ENCODE measurements at places on chromosomes 7 and 10.
A peak's percentile ranks its signal among the peaks of the same experiment; 100 is the strongest.

DNA sequence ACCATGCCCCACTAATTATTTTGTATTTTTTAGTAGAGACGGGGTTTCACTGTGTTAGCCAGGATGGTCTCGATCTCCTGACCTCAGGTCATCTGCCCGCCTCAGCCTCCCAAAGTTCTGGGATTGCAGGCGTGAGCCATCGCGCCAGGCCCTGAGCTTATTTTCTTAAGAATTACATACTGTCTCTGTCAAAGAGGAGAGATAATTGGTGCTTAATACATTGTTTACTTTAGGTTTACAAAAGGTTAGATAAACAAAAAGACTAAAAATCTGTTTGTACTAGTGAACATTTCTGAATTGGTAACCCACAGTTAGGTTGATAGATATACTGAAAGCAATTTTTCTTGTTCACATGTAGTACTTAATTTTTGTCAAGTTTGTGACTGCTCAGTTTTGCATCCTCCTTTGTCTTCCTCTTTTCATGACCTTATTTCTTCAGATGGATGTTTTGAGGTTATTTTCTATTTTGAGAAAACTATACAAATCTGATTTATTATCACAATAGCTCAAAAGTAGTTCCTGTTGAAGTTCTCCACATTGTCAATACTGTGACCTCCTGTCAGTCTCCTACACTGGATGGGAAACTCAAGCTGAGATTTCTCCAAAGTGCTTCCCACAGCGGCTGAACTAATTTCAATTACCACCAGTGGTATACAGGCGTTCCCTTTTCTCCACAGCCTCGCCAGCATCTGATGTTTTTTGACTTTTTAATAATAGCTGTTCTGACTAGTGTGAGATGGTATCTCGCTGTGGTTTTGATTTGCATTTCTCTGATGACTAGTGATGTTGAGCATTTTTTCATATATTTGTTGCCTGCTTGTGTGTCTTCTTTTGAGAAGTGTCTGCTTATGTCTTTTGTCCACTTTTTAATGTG, 22.5 kb downstream of the HHEX start:
- no peak for DNase-seq

DNA sequence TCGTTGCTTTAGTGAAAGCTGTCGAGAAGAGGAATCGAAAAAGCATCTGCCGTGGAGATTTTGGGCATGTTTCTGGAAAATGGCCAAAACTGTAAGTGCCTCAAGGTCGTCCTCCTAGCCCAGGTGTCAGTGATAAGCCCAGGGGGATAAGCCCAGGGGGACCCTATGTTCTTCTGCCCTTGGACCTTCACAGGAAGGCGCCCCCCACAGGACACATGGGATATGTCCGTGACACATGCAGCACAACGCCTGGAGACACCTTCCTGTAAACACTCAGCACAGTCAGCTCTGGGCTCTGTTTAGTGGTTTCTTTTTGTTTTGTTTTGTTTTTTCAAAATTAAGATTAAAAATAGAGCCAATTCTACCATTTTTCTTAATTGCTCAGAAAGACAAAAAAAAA, 272.7 kb downstream of the KLF6 start:
- DNase-seq = no peak

GRCh38 chr7:84264396-84264795, 69.8 kb upstream of the SEMA3A start:
- no peak for DNase-seq

DNA sequence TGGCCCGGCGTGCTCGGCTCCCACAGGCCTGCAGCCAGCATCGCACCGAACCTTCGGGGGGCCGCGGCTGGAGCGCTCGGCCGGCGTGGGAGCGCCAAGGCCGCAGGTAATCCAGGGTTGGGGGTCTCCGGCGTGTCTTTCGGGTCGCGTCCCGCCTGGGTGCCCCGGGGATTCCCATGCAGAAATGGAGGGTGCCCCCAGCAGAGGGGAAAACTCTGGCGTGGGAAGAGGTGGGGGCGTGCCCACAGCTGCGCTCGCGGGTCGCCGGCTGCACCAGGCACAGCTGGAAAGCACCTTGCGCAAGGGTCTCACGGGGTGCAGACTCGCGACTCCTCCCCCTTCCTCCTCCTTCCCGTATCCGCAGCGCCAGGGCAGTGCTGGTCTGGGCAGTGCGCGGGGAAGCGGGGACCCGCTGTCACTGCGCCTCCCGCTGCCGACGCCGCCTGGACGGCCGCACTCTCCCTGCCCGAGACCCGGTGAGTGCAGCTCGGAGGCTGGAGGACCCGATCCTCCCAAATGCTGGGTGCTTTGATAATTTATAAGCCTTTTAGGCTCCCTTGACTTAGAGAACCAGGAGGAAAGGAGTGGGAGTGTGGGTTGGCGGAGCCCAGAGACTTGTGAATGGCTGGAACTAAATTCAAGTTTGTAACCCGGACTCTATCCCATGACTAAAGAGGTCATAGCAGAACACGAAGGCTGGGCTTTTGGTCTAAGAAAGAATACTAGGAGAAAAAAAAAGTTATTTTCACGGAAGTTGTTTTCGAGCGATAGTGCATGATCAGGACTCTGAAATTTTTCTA, 489 bp downstream of the MAP3K8 start:
- DNase-seq = peak; percentile 75

- no peak for DNase-seq
Observed at GRCh38 chr10:43393606-43394360, 15.2 kb downstream of the HNRNPF start.

DNA sequence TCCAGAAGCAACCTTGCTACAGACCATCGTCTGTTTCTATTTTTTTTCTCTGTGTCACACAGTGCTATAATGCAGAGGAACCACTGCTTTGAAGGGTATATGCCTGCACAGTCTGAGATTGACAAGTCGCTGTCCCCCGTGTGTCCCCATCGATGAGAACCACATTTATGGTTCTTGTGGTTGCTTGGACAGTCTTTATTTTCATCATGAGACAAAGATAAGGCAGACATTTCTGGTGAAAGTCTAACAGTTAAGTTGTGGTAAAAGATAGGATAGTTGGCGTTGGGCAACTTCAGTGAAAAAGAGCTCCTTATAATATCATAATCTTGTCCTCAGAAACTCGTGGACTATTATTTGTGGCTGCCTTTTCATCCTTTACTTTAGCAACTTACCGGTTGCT, 6.3 kb upstream of the AKR1E2 start:
- DNase-seq = no peak

DNA sequence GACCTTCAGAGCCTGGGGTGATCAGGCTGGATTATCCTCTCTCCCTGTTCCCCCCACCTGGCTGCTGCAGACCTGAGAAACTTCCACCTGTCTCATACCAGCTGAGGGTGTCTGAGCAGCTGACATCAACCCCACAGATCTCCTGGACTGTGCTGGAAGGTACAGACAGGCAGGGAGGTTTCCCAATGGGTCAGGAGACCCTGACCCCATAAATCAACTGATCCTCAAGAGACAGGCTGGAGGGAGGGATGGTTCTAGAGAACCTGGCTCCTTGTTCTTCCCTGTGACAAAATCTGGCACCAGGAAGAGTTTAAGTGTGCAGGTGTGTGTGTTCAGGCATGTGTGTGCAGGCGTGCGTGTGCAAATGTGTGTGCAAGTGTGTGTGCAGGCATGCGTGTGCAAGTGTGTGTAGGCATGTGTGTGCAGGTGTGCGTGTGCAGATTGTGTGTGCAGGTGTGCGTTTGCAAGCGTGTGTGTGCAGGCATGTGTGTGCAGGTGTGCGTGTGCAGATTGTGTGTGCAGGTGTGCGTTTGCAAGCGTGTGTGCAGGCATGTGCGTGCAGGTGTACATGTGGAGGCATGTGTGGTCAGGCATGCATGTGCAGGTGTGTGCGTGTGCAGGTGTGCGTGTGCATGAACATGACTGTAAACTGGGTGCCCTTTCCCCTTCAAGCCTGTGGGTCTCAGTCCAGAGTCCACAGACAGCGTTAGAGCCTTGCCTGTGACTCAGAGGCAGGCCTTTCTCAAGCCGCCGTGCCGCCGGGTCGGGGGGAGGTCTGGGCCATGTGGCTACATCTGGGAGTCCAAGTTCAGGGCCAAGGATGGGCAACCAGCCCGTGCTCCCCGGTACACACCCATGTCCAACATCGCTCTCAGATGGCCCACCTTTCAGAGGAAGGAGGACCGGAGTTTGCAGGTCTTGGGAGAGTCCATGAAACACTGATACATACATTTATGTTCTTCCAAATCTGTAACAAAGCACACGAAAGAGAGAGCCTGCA, 50.1 kb upstream of the ELN start:
- no peak for DNase-seq

- no peak for DNase-seq
Observed at GRCh38 chr7:77950548-77950947, 152.0 kb downstream of the PHTF2 start.

DNA sequence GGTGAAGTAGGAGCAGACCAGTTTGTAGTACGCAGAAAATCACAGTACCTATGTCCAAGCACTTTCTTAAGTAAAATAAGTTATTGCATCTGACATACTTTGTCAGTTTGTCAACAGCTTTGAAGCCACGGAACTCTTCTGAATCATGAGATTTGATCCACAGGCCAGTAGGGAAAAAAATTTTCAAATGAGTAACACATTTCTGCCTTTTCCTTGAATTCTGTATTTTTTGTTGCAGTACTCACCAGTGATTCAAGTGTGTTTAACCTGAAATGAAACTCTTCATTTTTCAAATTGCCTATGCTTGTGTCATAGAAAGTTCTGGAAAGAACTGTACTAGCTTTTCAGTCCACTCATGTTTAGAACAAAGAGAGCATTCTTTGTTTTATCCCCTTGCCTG, 337.7 kb downstream of the GATA3 start:
- no peak for DNase-seq

GRCh38 chr7:98210513-98211220, 572 bp upstream of the BHLHA15 start:
- DNase-seq = no peak

DNA sequence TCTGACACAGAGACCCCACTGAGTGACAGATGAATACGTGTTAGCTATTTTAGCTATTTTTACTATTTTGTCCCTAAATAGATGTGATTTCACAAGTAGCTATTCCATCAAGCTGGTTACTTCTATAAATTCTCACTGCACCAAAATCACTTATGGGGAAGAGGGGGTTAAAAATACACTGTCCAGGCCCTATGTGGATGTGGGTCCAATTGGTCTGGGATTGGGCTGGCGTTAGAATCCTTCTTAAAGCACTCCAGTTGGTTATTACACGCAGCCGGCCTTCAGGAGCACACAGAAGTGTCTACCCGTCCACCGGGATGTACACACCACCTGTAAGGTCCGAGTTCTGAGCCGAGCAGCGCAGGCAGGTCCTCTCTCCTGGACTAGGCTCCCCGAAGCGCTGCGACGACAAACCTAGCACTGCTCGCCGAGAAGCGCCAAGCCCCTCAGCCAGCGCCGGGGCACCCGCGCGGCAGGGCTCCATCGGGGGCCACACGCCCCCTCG, 222.3 kb upstream of the MKLN1 start:
- DNase-seq = no peak

- no peak for DNase-seq
Observed at GRCh38 chr10:64079341-64079740, 558.1 kb downstream of the REEP3 start.

DNA sequence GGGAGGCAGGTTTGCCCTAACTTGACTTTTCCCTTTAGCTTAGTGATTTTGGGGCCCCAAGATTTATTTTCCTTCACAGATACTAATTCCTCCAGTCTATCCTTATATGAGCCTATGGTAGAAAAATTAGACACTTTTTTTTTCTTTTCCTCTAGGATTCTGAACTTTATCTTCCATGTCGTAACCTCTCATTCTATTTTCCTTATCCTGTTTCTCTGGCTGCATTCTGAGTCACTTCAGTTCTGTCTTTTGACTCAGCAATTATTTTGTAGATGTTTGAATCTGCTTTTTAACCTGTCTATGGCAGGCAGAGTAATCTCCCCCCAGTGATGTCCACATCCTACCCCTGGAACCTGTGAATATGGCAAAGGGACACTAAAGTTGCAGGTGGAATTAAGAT, 7.1 kb upstream of the NOD1 start:
- DNase-seq = no peak

GRCh38 chr7:120869700-120870099, 11.8 kb upstream of the TSPAN12 start:
- DNase-seq = no peak

- DNase-seq = no peak
Observed at GRCh38 chr7:128694738-128695137, 22.6 kb downstream of the GARIN1A start.

GRCh38 chr10:60423920-60424319, 34.2 kb upstream of the ANK3 start:
- no peak for DNase-seq

- no peak for DNase-seq
Observed at GRCh38 chr10:132891368-132891767, 51.0 kb downstream of the CFAP46 start.

DNA sequence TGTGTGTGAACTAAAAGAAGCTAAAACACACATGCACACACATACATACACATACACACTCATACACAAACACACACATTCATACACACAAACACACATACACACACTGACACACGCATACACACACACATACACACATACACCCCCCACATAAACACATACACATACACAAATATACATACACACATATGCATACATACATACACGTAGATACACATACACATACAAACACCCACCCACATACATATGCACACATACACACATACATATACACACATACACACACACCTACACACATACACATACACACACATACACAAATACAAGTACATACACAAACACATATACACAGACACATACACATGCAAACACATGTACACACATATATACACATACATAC, 28.0 kb downstream of the SLC18A2 start:
- DNase-seq = no peak

DNA sequence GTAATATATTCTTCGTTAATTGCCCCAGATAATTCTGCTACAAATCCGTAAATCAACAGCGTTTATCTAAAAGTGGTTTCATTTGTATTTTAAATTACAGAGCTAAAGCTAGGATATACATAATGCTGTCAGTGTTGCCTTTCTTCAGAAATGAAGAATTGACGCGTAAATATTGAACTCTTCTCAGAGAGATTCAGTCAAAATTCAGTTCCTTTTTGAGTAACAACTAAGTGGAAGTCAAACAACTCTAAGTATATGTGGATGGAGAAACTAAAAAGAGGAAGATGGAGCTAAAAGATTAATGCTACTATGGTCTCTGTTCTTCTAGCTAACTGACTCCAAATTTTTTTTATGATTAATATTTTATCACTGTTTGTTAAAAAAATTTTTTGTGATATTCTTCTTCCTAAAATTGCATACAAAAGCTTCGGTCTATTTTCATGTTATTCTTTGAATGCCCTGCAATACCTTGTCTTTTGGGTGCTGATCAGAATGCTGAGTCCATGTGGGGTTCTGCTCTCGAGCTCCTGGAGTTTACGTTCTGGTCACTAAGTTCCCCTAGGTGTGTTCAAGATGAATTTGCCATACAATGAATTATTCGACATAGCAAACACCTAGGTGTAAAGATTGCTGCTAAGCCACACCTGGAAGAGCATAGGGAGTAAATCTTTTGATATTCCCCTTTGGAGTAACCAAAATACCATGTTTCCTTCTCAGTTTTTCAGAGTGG, 20.7 kb downstream of the MDFIC start:
- no peak for DNase-seq

GRCh38 chr7:100570954-100571828, 2.5 kb downstream of the SAP25 start:
- no peak for DNase-seq

DNA sequence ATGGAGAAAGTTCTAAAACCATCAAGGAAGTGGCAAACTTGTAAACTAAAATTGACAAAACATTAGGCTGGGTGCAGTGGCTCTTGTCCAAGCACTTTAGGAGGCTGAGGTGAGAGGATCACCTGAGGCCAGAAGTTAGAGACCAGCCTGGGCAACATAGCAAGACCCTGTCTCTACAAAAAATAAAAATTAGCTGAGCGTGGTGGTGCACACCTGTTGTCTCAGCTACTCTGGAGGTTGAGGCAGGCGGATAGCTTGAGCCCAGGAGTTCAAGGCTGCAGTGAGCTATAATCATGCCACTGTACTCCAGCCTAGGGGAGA, 29.4 kb upstream of the HNRNPH3 start:
- no peak for DNase-seq
